ENCODE measurements at places on chromosomes 16 and 17. TPM values are rescaled to one million over a fixed set of nuclear protein-coding genes. Genes with fewer than 3 reads are reported as not detected.

- no peak for DNase-seq
Observed at GRCh38 chr17:68290268-68290954, 516 bp downstream of the SLC16A6 start.

GRCh38 chr17:46266656-46267544 lies 28.0 kb upstream of the LRRC37A start:
- peak; percentile 80 for DNase-seq

- no peak for DNase-seq
Observed at GRCh38 chr17:79803997-79804855, 7.3 kb upstream of the CBX8 start.

DNA sequence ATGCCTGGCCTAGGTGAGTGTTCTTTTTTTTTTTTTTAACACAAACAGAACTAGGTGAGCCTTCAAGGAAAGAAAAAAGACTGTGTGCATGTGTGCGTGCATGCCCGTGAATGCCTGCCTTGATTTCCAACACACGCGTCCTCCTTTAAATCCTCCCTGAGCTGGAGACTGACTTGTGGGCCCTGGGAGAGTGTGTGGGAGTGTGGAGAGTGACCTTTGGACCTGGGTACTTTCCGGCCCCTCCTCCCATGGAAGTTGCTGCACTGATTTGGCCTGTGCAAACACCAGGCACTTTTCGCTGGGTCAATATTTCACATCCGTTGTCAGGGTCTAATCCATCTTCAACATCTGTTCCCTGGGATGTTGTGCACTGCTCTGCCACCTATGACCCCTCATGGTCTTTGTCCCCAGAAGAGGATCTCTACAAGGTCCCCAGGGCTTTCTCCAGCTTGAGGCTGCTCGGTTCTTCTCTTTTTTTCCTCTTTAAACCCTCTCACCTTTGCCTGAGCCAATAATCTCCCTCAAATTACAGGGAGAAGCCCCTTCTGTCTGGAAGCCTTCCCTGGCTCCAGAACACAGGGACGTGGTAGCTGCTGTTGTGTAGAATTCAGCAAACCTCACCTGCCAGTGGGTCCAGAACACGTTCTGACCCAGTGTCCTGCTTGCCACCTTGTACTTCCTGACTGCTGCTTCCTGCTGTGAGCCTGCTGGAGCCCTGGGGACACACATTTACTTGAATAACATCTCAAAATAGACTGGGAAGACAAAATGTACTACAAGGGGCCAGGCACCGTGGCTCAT lies 20.8 kb upstream of the ATP5MC1 start:
- no peak for DNase-seq

DNA sequence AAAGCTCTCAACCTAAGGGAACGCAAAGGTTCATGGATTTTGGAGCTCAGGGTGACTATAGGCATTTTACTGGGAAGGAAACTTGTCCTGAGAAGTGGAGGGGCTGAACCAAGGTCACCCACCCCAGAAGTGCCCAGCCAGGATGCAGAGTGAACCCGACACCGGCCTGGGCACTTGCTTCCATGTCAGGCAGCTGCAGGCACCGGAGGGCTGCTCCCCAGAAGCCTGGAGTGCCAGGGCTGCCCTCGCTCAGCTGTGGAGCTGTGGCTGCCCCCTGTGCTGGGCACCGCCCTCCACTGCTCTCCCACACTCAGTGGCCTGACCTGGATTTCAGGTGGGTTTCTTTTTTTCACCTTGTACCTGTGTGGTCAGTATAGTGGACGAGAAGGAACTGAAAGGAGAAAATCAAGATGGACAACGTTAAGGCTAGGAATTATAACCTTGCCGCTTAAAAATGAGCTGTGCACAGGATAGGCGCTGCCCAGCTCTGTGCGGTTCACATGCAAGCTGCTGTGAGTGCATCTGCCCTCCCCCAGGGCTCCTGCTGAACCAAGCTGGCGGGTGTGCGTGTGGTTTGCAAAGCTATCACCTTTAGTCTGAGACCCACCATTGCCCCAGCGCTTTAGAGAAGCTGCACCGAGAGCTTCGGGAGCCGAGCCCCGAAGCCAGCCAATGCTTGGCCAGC lies 2.2 kb downstream of the MAPK8IP3 start:
- DNase-seq = no peak

GRCh38 chr17:76726776-76727718 lies at the start of gene METTL23:
TSS of gene METTL23 (plus strand) at chr17:76726839. CDS start at chr17:76729711, 2,872 bp downstream.
- DNase-seq = peak; percentile 66

GRCh38 chr17:9529033-9529700 lies 46.5 kb downstream of the STX8 start:
- peak; percentile 27 for DNase-seq

The CCDC144A gene
- total RNA-seq = 3.3 TPM

The UTS2R gene
- 0.11 TPM for total RNA-seq

The CLEC3A gene
- not detected for total RNA-seq

The ACLY gene
- total RNA-seq = 181 TPM

The DLX4 gene
- 0.06 TPM for total RNA-seq

The LITAFD gene
- not detected for total RNA-seq
